ENCODE measurements at places on chromosomes 7 and 10. TPM values are rescaled to one million over a fixed set of nuclear protein-coding genes. Genes with fewer than 3 reads are reported as not detected.

Gene ITIH2
- not detected for total RNA-seq

Gene TFAM
- total RNA-seq = 26.8 TPM

Gene FOXP2
- total RNA-seq = not detected

DNA sequence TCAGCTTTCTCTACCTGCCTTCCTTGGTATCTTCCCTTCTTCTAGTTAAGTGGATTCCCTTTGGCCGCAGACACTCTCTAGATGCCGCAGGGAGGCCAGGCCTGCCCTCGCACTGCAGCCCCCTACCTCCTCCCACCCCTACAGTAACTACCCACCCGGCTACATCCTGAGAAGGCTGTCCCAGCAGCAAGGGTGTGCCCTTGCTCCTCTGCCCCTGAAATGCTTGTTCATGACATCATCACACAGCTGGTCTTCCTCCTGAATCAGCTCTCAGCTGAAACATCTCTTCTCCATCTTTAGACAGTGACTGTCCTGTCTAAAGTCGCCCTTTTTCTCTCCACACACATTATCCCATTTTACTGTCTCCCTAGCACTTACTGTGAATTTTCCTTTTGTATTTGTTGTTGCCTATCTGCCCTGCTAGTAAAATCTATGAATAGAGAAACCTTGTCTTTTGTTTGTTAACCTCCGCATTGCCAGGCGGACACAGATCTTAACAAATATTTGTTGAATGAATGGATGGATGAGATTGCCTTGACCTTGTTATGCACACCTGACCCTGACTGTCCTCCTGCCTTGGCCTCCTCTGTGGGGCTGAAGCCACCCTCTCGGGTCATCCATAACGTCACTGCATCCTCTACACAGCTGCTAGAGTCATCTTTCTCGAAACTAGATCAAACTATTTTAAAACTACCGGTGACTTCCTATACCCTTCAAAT lies 108.9 kb upstream of the GATA3 start:
- no peak for DNase-seq

Gene ERVW-1
- total RNA-seq = not detected

Gene HOXA9
- total RNA-seq = 7.0 TPM

Gene ADGRA1
- not detected for total RNA-seq

Gene OGDHL
- total RNA-seq = not detected

Gene NUDT5
- 72.3 TPM for total RNA-seq

All from SJSA1 (cell line).